ENCODE measurements at places on chromosomes 5 and 9.

GRCh38 chr5:52134013-52134650 is 653.6 kb upstream of the ITGA1 start:
- DNase-seq = no peak

DNA sequence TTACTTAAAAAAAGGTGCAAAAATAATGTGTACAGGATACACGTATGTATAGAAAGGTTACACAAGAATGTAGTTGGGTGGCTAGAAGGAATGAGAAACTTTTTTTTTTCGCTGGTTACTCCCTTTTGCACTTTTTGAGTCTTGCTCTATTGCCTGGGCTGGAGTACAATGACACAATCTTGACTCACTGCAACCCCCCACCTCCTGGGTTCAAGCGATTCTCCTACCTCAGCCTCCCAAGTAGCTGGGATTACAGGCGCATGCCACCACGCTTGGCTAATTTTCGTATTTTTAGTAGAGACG is 15.8 kb downstream of the FBXW11 start:
- DNase-seq = no peak

GRCh38 chr9:107627781-107628180 is 138.2 kb upstream of the KLF4 start:
- no peak for DNase-seq

DNA sequence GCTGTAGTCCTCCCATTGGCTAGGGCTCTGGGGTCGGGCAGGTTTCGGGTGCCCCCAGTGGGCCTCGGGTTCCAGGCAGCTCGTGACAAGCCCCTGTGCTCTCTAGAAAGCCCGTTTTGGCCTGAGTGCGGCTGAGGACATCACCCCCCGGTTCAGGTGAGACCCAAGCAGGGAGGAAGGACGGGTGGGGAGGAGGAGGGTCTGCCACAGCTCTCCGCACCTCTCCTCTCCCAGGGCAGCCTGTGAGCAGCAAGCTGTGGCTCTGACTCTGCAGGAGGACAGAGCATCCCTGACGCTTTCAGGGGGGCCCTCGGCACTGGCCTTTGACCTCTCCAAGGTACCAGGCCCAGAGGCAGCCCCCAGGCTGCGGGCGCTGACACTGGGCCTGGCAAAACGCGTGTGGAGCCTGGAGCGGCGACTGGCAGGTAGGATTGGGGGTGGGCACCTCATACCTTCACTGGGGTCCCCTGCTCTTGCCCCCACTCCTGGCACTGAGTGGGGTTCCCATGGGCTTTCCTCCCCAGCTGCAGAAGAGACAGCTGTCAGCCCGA is 672 bp downstream of the PAXX start:
- no peak for DNase-seq
